Mesenchymal stem cell (in vitro differentiated cells and primary cell): ENCODE measurements at places on chromosomes 2 and 18.
A peak's percentile ranks its signal among the peaks of the same experiment; 100 is the strongest.

- no peaks in the 10 kb centered on the region for H3K36me3 ChIP-seq
- H3K4me1 ChIP-seq: no peaks in the 10 kb centered on the region
- H3K27ac ChIP-seq: no peak overlapping the region
- DNase-seq: no peak
- H3K4me3 ChIP-seq: no peak overlapping the region
These were observed 12.2 kb upstream of the GNAL start for GRCh38 chr18:11676867-11677266.

DNA sequence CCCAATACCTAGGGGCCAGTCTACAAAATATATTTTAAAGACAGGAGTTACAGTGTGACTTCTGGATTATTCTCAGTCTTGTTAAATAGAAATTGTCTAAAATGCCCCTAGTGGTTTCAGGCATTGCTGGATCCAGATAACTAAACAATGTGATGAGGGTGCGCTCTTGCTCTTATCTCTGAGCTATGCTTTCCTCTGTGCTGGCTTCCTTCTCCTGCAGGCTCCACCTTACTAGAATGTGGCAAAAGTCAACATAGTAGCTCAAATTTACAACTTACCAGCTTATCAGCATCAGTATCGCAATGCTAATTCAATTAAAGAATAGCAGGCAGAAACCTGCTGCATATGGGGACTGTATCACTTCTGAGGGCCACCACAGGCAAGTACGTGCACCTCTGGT, 61.3 kb upstream of the RNU4ATAC start:
- H3K27ac ChIP-seq: no peak overlapping the region
- no peak overlapping the region for H3K4me3 ChIP-seq
- H3K36me3 ChIP-seq: peaks cover 52% of the 10 kb centered on the region
- DNase-seq: no peak

DNA sequence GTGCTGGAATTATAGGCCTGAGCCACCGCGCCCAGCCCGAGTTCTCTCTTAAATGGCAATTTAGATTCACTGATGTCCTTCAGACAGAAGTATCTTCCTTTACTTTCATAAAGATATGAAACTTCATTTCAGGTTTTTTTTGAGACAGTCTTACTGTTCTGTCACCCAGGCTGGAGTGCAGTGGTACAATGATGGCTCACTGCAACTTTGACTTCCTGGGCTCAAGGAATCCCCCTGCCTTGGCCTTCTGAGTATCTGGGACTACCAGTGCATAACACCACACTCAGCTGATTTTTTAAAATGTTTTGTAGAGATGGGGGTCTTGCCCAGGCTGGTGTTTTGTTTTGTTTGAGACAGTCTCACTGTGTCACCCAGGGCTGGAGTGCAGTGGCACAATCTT, 13.2 kb downstream of the ITGB1BP1 start:
- no peak overlapping the region for H3K27ac ChIP-seq
- H3K27me3 ChIP-seq: no peaks in the 10 kb centered on the region
- no peak for DNase-seq

- H3K4me1 ChIP-seq: peaks cover 1% of the 10 kb centered on the region
- H3K4me3 ChIP-seq: no peak overlapping the region
- H3K27ac ChIP-seq: no peak overlapping the region
- H3K36me3 ChIP-seq: peaks cover under 1% of the 10 kb centered on the region
- no peak for DNase-seq
These were observed 45.3 kb downstream of the POLE4 start for GRCh38 chr2:75003773-75004172.

- H3K36me3 ChIP-seq: peaks cover 46% of the 10 kb centered on the region
- no peak for DNase-seq
- H3K27me3 ChIP-seq: no peaks in the 10 kb centered on the region
- H3K27ac ChIP-seq: no peak overlapping the region
- H3K4me3 ChIP-seq: no peak overlapping the region
- H3K4me1 ChIP-seq: no peaks in the 10 kb centered on the region
These were observed 159.0 kb upstream of the DAPL1 start for GRCh38 chr2:158635961-158636601.

DNA sequence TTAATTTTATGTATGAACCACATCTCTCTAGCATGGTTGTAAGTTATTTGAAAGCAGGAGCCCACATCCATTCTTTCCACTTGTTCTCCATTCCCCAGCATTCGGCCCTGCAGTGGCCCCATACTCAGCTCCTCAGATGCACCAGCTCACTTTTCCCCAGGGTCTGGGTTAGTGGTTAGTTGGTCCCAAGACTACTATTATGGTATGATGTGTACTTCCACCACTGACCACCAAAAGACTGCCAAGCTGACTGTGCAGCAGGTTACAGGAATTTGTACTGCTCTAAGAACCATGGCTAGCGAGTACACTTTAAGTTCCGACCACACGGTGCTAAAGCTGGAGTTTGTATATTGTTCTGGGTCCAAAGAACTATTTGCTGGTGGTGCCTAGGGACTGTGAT, 413.6 kb upstream of the TCF4 start:
- H3K27ac ChIP-seq: no peak overlapping the region
- H3K4me1 ChIP-seq: peaks cover 3% of the 10 kb centered on the region

- DNase-seq: no peak
- no peak overlapping the region for H3K4me3 ChIP-seq
- no peaks in the 10 kb centered on the region for H3K27me3 ChIP-seq
- H3K36me3 ChIP-seq: peaks cover 96% of the 10 kb centered on the region
These were observed 19.1 kb downstream of the IAH1 start for GRCh38 chr2:9493478-9493877.

- no peaks in the 10 kb centered on the region for H3K36me3 ChIP-seq
- H3K27ac ChIP-seq: no peak overlapping the region
- peaks cover 15% of the 10 kb centered on the region for H3K4me1 ChIP-seq
- no peak for DNase-seq
- no peaks in the 10 kb centered on the region for H3K27me3 ChIP-seq
- H3K4me3 ChIP-seq: no peak overlapping the region
These were observed 25.4 kb downstream of the TET3 start for GRCh38 chr2:74010087-74010541.

- H3K27me3 ChIP-seq: peaks cover 77% of the 10 kb centered on the region
- peaks cover 15% of the 10 kb centered on the region for H3K4me1 ChIP-seq
- no peak within 1 kb of the TSS for H3K27ac ChIP-seq
- peak; percentile 10 for DNase-seq
- H3K4me3 ChIP-seq: no peak within 1 kb of the TSS
These were observed at the start of gene ADD2 for GRCh38 chr2:70767699-70768589. Gene ADD2 (minus strand): TSS chr2:70768200. CDS start chr2:70706408, 61,792 bp downstream.

DNA sequence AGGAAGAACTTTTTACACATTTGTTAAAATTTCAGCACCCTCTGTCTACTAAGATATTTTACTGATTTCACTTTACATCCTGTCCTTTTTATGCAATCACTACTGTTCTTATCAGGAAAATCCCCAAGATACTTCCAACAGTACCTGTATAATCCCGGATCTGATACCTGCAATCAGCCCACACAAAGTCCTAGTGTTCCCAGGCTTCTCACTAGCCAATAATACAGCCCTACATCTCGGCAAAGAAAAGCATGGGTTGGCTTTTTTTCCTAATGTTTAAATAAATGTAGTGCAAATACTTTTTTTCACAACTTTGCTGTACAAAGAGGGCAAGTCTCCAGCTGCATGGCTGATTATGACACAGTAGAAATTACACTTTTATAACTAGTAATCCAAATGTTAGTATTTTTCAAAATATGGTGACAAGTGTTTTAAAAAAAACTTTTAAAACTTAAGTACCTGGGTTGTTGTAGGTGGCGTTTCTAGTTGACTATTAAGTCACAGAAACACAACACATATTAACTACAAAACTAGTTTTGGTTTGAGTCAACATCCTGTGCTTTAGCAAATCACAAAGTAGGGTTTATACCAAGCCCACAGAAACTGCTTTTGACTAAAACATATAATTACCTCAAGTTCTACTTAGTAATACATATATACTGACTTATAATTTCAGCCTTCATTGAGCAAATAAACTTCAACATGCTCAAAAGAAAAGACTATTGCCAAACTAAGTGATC, 19.5 kb downstream of the CNOT11 start:
- no peak overlapping the region for H3K27ac ChIP-seq
- no peak overlapping the region for H3K4me3 ChIP-seq
- peaks cover 6% of the 10 kb centered on the region for H3K4me1 ChIP-seq
- no peak for DNase-seq

DNA sequence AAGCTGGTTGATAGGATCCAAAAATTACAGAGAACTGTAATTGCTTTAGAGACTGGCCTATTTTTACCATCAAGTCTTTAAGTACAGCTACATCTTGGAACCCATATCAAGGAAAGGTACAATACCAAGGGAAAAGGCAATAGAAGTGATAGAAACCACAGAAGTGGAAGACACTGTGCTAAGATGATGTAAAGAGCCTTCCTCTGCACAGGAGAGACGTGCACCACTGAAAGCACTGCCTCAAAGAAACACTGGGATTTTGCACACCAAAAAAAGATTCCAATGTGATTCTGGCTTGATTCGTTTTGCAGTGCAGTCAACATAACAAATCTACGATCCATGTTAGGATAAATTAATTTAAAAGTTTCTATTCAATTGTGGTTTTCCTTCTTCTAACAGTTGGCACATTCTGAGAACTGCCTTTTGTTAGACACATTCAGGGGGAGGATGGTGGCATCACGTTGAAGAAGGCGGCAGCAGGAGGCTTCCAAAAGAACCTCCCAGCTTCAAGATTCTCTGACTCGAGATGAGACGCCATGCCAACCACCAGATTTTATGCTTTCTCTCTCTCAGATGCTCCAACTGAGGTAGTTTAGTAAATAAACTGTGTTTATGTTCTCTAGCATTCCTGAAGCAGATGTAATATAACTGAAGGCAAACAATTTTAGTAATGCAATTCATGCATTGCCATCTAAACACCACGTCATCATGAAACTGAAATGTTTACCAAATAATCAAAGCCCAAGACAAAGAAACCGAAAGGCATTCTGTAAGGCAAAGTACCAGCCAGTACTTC, 102.9 kb downstream of the BCL2 start:
- no peak overlapping the region for H3K4me3 ChIP-seq
- no peaks in the 10 kb centered on the region for H3K36me3 ChIP-seq
- peaks cover 1% of the 10 kb centered on the region for H3K4me1 ChIP-seq
- H3K27ac ChIP-seq: no peak overlapping the region
- peak; percentile 16 for DNase-seq

DNA sequence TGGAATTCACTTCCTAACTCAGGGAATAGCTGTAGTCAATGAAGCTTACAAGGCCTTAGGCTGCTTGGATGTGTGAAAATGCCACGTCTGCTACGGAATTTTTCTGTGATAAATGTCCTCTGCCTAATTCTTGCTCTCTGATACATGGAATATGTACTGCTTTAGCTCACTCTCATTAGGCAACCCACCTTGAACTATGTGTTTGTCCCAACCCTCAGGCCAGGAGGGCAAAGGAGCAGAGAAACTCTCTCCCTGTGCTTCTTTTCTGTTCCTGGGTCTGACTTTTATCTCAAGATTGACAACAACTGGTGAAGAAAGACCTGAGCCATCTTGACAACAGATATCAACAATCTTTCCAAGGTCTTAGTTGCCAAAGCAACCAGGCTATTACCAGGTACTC, 143.9 kb downstream of the GCA start:
- no peaks in the 10 kb centered on the region for H3K36me3 ChIP-seq
- H3K4me1 ChIP-seq: no peaks in the 10 kb centered on the region
- no peaks in the 10 kb centered on the region for H3K27me3 ChIP-seq
- no peak overlapping the region for H3K4me3 ChIP-seq
- no peak for DNase-seq

- no peaks in the 10 kb centered on the region for H3K4me1 ChIP-seq
- no peak overlapping the region for H3K4me3 ChIP-seq
- H3K27ac ChIP-seq: no peak overlapping the region
- no peaks in the 10 kb centered on the region for H3K27me3 ChIP-seq
- no peak for DNase-seq
- peaks cover 27% of the 10 kb centered on the region for H3K36me3 ChIP-seq
These were observed 150.6 kb upstream of the EPC2 start for GRCh38 chr2:148493822-148494563.

- DNase-seq: no peak
- H3K4me1 ChIP-seq: peaks cover 1% of the 10 kb centered on the region
- no peak overlapping the region for H3K4me3 ChIP-seq
- H3K27ac ChIP-seq: no peak overlapping the region
- no peaks in the 10 kb centered on the region for H3K27me3 ChIP-seq
These were observed 1072.6 kb upstream of the PIK3C3 start for GRCh38 chr18:40882468-40882867.

DNA sequence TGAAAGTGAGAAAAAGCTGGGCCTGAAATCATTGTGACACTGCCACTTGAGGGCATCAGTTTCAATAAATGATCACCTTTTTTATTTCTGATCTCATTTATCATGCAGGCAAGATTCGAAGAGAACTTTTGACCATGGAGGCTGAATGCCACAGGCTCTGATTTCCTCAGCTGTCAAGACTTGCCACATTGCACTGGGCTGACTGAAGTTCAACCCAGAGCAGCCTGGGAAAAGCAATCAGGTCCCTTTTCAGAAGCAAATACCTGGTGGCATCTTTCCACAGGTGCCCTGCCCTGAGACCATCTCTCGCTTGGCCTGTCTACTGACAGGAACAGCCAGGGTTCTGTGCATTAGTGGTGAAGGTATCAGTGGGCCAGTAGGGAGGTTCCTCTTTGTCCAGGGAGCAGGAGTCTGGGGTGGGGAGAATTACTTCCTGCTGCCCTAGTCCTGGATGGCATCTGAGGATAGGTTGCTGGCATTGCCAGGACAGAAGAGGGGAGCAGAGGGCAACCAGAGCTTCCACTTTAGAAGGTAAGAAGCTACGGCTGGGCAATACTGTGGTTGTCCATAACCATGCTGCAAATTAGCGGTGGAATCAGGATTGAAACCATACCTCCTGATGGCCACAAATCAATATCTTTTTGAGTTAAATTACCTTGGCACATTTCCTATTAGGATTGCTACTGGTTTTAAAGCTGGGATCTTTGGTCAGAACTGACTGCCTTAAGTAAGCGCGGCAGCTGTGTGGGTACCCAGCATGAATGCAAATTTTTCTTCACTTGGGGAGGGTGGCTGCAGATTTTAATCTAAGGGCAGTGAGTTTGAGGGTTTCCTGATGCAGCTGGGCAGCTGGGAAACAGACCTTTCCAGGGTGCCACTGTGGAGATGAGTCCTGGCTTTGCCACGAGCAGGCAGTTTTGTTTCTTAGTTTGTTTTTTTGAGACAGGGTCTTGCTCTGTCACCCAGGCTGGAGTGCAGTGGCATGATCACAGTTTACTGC, 394.5 kb downstream of the ALK start:
- H3K4me3 ChIP-seq: no peak overlapping the region
- no peaks in the 10 kb centered on the region for H3K4me1 ChIP-seq
- no peak for DNase-seq

DNA sequence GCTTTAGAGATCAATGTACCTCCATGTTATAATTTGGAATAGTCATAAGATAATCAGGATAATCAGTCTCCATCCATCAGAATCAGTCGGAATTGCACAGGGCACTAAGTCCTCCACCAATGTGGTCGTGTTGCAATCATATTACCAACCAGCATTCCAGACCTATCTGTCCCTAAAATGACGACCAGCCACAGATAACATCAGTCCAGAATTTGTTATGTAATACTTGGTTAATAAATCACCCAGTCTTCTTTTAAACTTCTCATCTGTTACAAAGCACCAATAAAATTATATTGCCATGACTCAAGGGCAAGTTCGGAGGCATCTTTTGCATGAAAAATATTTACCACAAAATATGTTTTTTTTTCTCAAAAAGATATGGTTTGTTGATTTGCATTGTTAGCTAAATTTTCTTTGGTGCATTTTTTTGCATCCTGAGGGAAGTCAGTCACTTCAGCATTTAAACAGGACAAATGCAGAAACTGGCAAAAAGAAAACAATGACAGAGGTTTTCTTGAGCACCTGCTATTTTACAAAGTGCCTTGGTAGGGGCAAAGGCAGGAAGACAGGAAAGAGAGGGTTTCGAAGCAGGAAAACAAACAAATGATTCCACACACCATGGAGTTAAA, 29.3 kb downstream of the PIEZO2 start:
- peak; percentile 59 for DNase-seq
- H3K4me3 ChIP-seq: no peak overlapping the region
- H3K27me3 ChIP-seq: no peaks in the 10 kb centered on the region
- H3K27ac ChIP-seq: peak overlapping the region; percentile 14
- peaks cover 4% of the 10 kb centered on the region for H3K4me1 ChIP-seq
- no peaks in the 10 kb centered on the region for H3K36me3 ChIP-seq
